CD8-positive, alpha-beta T cell (primary cell): ENCODE measurements at places on chromosomes 13 and 19. TPM values are rescaled to one million over a fixed set of nuclear protein-coding genes. Genes with fewer than 3 reads are reported as not detected.

DNA sequence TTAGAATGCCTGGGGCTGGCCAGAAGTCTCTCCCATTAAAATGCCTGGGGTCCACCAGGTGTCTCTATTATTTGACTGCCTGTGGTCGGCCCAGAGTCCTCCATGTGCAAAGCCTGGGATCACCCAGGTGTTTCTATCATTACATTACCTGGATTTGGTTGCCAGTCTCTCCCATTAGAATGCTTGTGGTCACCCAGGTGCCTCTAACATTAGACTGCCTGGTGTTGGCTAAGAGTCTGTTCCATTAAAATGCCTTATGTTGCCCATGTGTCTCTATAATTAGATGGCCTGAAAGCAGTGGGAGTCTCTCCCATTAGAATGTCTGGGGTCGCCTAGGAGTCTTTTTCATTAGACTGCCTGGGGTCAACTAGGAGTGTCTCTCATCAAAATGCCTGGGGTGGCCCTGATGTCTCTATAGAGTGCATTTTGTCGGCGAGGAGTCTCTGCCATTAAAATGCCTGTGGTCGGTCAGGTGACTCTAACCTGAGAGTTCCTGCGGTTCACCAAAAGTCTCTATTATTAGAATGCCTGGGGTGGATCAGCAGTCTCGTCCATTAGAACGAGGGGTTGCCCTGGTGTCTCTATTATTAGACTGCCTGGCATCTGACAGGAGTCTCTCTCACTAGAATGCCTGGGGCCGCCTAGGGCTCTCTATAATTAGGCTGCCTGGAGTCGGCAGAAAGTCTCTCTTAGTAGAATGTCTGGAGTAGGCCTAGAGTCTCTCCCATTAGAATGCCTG lies 1540.5 kb downstream of the UQCRFS1 start:
- DNase-seq, result no peak

- DNase-seq, result no peak
Measured at GRCh38 chr13:110811008-110811720, 97.7 kb downstream of the ING1 start.

- no peak for DNase-seq
Measured at GRCh38 chr13:111411919-111412650, 91.6 kb downstream of the TEX29 start.

DNA sequence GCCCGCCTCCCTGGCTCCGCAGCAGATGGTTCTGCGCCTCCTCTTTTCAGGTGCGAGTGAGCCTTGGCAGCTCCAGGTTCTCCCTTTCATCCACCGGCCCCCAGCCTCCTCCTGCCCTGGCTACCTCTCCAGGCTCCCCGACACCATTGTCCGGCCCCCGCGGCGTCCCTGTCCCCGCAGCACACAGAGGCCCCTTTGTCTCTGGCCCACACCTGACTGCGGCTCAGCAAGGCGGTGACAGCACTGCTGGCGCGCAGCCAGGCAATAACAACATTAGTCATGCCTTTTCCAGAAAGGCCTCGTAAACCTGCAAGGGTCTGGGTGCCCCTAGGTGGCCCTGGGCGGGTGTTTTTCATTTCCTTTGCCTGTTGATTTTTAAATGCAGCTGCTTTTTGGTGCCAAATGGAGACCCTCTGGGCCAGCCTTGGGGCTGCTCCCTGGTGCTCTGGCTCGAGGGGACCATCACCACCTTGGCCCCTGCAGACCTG lies 73.2 kb upstream of the MEDAG start:
- peak; percentile 9 for DNase-seq

- no peak for DNase-seq
Measured at GRCh38 chr19:55649268-55650125, 1.5 kb downstream of the CCDC106 start.

DNA sequence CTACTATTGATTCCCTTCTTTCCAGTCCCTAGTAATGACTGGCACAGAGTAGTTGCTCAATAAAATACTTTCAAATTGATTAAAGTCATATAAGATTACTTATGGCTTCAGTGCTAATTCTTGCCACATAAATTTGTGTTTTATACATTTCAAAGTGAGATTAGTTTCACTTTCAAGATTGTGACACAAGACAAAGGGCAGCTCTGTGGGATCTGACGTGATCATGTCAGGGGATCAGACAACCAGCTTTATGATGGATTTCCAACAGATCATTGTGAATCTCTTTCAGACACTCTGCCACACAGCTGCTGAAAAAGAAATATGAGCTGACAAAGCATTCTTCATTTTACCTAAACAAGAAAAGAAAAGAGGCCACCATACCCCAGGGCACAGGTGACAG lies 73.4 kb upstream of the POMP start:
- no peak for DNase-seq

DNA sequence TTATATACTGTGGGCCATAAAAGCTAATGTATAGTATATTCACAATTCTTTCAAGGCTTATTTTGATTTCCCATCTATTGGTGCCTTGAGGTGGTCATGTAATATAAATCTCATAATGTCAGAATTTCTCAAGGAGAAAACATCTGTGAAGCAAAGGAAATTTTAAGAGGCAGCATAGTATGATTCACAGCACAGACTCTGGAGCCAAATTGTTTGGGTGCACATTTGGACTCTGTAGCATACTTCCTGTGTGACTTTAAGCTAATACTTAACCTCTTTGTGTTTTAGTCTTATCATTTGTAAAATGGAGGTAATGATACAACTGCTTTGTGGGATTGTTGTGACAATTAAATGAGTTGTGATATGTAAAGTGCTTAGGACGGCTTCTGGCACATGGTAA lies 67.6 kb downstream of the PIBF1 start:
- DNase-seq, result no peak

GRCh38 chr19:51457351-51458013 lies 772 bp downstream of the SIGLEC8 start:
- DNase-seq, result no peak

DNA sequence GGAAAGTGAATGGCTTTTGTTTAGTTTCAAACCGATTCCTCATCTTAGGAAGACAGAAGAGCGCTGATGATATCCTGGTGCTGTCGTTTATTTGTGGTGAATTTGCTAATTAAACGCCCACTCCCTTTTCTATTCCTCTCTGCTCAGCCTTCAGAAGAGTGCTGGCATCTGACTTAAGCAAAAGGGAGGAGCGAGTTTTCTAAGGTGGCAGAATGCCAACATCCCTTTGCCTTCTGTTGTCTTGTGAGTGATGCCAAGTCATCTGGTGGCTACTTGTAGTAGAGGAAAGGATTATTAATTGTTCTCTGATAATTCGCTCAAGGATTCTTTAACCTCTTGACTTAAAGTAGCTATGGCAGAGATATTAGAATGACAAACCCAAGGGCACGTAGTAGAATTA lies 68.1 kb downstream of the ERCC5 start:
- no peak for DNase-seq

DNA sequence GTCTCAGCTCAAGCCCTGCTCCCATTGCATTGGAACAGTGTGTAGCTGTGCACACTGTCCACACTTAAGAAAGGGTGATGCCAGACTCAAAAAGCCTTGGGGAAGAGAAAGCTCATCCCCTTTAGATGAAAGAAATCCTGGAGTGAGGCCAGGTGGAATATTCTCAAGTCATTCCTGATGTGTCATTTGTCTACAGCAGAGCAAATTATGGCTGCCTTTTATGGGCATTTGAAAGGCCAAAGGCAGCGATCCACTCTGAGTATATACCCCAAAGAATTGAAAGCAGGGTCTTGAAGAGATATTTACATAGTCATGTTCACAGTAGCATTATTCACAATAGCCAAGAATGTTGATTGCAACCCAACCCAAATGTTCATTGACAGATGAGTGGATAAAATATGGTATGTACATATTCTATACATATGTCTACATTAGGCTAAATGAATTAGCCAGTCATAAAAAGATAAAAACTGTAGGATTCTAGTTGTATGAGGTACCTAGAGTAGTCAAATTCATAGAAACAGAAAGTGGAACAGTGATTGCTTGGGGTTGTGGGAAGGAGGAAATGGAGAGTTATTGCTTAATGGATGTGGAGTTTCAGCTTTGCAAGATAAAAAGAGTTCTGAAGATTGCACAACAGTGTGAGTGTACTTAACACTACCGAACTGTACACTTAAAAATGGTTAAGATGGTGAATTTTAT lies 214.9 kb downstream of the KCNRG start:
- DNase-seq, result peak; percentile 23

GRCh38 chr19:18665771-18666202 lies 17.7 kb upstream of the CRTC1 start:
- DNase-seq, result no peak

- peak; percentile 30 for DNase-seq
Measured at GRCh38 chr19:18349524-18350128, 9.2 kb downstream of the PGPEP1 start.

DNA sequence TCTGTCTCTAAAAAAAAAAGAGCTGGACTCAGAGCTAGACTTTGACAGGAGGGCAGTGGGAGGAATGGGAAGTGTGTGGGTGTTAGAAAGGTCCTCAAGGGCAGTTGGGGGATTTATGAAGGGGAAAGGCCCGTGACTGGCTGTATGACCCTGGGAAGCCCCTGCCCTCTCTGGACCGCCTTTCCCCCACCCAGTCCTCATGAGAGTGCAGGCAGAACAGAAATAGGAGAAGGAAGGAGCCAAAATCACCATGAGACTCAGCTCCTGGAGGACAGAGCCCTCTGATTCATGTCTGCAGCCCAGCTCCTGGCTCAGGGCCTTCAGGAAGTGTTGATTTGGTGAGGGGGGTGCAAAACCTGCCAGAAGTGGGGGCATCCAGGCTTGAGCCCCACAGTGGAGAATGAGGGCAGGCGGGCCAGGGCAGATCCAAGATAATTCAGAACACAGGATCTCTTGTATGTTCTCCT lies 8.7 kb upstream of the SMG9 start:
- DNase-seq, result no peak

DNA sequence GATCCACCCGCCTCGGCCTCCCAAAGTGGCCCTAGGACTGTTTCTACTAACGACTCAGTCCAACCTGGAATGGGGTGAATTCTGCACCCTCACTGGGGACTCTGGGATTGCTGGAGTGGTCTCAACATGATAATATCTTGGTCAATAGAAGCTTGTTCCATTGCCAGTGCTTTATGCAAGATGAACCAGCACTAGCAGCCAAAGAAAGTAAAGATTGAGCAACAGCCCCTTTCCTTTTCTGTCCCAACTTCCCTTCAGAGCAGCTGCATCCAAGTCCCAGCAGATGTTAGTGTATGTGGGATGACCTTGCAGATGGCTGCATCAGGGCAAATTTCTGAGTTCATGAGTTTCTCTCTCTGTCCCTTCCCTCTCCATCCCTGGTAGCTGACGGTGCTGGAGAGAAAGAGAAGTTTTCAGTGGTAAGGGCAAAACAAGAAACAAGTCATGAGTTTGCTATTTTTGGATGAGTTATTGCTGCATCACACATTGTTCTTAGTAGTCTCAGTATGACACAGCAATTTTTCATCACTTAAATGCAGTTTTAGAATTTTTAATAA lies 183.6 kb upstream of the EDNRB start:
- DNase-seq, result no peak

DNA sequence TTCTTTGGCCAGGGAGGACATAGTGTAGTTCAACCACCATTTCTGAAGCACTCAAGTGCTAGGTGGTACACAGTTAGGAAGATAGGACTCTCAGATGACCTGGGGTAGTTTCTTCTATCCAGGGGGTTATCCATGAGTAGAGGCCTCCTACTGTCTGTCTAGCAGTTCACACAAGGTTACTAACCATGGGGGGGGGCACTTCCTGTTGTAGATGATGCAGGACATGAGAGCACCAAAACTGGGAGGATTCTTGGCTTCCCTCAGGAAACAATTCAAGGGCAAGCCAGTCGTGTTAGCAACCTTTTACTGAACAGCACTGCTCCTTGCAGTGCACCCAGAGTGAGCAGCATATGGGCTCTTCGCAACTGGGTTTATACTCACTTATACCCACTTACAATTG lies 8.9 kb upstream of the TPP2 start:
- peak; percentile 24 for DNase-seq

GRCh38 chr13:52164989-52165388 lies 5.6 kb upstream of the NEK3 start:
- no peak for DNase-seq

- no peak for DNase-seq
Measured at GRCh38 chr19:56732976-56733375, 61.4 kb upstream of the ZNF835 start.

DNA sequence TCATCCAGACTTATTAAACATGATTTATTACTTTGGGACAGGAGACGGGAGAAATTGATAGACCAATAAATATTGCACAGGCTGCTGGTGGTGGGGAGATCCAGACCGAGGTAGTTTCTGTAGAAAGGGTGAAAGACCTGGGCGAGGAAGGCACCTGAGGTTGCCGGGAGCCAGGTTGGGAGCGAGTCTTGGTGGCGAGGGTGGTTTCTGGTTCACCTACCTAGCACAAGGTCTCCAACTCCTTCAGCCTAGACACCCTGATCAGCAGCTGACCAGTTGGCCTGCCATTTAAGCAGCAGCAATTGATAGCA lies 7.0 kb downstream of the EMP3 start:
- DNase-seq, result no peak

DNA sequence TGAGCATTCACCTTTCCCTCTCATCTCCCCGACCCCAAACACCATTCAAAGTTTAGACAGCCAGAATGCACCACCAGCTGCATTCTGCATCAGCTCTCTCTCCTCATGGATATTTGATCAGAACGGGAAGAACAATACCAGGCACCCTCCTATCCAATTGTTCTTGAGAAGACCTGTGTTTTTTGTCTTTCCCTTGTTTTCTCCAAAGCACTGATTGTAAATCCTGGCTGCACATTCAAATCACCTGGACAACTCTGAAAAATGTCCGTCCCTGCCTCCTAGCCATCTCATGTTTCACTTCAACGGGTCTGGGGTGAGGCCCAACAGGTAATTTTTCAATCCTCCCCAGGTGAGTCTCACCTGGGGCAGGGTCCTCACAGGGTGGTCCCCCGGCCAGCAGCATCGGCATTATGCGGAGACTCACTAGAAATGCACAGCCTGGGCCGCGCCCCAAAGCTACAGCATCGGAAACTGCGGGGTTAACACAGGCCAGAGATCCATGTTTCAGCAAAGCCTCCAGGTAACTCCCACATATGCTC lies 5.5 kb downstream of the IRS2 start:
- DNase-seq, result no peak

GRCh38 chr13:52925251-52925650 lies 76.8 kb upstream of the PCDH8 start:
- no peak for DNase-seq

DNA sequence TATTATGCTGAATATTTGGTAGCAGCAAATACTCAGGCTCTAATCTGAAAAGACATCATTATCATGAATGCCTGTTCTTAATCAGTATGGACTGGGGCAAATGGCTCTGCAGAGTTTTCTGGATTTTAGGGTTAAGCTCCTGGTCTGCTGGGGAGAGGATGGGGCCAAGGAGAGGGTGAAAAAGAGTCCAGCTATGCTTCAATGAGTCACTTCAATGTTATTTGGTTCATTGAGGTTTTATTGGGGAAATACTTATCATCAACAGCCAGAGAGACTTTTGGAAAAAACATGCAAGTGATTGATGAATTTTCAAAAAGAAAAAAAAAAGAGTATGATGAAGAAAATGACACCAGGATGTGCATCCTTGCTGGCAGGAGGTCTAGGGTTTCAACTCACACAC lies 278.3 kb downstream of the UQCRFS1 start:
- no peak for DNase-seq

GRCh38 chr19:14135985-14136508 lies 342 bp downstream of the ASF1B start:
- no peak for DNase-seq

Gene TTYH1
- not detected for total RNA-seq

Gene KCTD4
- not detected for total RNA-seq

Gene RGL3
- not detected for total RNA-seq

Gene MBD3L2
- not detected for total RNA-seq

Gene RPL21
- total RNA-seq, result 2,437 TPM

Gene PABPC3
- total RNA-seq, result 1.5 TPM

Gene INSL3
- 6.1 TPM for total RNA-seq
